ENCODE measurements at places on chromosomes 11 and 22. TPM values are rescaled to one million over a fixed set of nuclear protein-coding genes. Genes with fewer than 3 reads are reported as not detected.

The OR52E5 gene
- not detected for total RNA-seq

The INPP5J gene
- 19.8 TPM for total RNA-seq

The OR5J2 gene
- not detected for total RNA-seq

The KRTAP5-2 gene
- not detected for total RNA-seq

- no peak for DNase-seq
Observed at GRCh38 chr11:110072930-110073329, 20.3 kb upstream of the ZC3H12C start.

The PRR33 gene
- total RNA-seq, result not detected

GRCh38 chr11:83349296-83349695 lies 63.1 kb upstream of the CCDC90B start:
- no peak for DNase-seq

The RAG2 gene
- not detected for total RNA-seq

The TMEM45B gene
- 0.18 TPM for total RNA-seq

DNA sequence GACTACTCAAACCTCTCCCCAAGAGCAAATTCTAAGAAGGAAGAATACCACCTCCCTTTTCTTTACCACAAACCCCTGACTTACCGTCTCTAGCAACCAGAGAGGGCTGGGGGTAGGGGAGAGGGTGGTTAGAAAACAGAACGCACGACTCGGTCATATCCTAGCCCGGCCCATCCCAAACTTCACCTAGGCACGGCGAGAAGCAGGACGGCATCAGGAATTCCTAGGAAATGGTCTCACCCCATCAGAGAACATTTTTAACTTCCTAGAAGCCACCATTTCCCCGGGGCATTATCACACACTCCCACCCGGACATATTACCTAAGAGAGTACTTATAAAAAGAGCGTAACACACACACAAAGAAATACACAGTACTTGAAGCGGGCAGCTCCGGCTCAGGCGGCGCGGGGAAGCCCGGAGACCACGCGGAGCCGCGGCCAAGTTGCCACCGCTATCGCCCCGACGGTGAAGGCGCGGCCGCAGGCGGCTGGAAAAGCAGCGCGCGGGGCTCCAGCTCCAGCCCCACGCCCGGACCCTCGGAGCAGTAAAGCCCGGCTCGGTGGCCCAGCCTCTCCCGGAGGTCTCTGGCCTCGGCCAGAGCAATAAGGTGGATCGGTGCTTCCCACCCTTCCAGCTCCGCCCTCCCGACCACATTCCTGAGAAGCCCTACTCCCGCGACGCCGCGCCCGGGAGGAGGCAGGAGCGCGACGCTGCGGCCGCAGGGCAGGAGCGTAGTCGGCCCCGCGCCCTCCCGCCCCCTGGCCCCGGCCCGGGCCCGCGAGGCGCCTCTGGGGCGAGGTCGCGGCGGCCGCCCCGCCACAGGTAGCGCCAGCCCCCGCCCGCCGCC lies 878 bp downstream of the RRAS2 start:
- peak; percentile 76 for DNase-seq

The BAIAP2L2 gene
- 2.8 TPM for total RNA-seq

DNA sequence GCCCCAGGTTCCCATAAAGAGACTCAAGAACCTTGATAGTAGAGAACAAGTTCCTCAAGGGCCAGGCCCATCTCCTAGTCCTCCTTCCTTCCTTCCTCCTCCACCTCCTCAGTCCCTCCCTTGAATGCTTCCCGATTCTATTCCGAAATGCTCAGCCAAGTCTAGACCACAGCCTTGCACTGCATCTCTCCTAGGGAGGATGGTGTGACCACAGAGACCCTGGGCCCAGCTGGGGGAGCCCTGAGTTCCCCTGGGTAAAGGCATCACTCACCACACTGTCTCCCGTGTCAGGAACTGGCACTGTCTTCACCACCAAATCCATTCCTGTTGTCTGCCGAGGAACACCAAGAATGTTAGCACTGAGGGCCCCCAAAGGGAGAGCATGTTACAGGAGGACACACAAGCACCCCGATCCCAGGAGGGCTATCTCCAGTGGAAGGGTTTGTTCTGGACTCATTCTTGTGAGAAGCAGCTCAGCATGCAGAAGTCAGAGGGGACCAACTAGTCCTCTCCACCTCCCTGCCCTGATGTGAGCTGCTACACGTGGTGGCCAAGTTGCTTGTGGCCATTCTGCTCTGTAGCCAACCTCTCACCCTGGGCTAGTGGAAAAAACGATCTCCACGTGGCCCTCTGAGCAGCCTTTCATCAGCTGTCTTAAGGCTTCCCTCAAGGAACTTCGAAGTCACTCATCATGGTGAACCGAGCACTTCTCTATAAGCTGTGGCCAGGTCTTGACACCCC lies 8.7 kb downstream of the IFT27 start:
- no peak for DNase-seq

The WNT7B gene
- total RNA-seq, result not detected

The CASP4 gene
- total RNA-seq, result not detected

The CD3E gene
- total RNA-seq, result not detected

The ROBO4 gene
- total RNA-seq, result 2.4 TPM

DNA sequence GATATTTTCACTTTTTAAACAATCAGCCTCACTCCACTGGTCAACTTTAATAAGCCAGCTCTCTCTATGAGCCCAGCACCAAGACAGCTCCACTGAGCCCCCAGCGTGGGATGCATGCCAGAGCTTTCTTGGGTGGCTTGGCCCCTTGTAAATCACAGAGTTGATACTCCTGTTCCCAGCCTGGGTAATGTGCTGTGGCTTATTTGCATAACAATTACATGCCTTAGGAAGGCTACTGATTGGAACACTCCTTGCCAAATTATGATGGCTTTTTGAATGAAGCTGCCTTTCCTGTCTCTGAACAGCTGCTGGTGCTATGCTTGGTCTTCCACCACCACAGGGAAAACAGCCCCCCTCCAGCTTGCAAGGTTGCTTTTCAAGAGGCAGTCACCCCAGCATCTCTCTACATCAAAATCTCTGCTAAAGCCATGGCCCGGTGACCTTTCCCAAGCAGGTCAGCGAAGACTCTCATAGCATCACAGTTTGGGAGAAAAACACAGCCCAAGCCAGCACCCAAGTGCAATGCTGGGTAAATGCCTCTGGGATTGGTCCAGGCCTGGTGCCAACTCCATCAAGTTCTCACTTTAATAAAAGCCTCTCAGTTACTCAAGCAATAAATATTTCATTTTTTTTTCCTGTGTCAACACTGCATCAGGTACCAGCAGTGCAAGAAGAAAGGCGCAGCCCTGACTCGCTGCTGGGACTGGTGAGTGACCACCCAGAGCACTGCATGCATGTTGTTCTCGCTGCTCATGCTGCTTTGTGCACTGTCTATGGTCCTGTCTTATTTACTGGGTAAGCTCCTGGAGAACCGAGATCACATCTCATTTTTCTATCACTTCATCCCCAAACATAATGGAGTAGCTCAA lies 549.3 kb downstream of the OPCML start:
- no peak for DNase-seq

- DNase-seq, result no peak
Observed at GRCh38 chr11:68989936-68990606, 9.3 kb upstream of the MRGPRD start.

The F2 gene
- 0.25 TPM for total RNA-seq

GRCh38 chr11:4610258-4610935 lies 2.4 kb upstream of the TRIM68 start:
- peak; percentile 59 for DNase-seq

The KCNJ1 gene
- total RNA-seq, result not detected

DNA sequence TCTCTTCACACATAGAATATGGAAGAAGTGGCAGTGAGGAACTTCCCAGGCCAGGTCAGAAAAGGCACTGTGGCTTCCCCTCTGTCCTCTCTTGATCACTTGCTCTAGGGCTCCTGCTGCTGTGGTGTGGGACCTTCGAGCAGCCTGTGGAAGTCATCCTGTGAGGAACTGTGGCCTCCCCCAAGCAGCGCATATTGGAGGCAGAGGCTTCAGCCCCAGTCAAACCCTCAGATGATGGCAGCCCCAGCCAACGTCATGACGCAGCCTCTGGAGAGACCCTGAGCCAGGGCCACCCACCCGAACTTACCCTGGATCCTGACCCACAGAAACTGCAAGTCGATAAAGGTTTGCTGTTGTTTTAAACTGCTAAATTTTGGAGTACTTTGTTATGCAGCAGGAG lies 444.9 kb downstream of the TBC1D22A start:
- DNase-seq, result no peak

- DNase-seq, result peak; percentile 52
Observed at GRCh38 chr11:62501432-62501891, 45.1 kb downstream of the AHNAK start.

- DNase-seq, result no peak
Observed at GRCh38 chr11:17392872-17393271, 4.4 kb upstream of the KCNJ11 start.

The OR52I1 gene
- not detected for total RNA-seq

The GLB1L3 gene
- total RNA-seq, result not detected

The FOSL1 gene
- 0.21 TPM for total RNA-seq

DNA sequence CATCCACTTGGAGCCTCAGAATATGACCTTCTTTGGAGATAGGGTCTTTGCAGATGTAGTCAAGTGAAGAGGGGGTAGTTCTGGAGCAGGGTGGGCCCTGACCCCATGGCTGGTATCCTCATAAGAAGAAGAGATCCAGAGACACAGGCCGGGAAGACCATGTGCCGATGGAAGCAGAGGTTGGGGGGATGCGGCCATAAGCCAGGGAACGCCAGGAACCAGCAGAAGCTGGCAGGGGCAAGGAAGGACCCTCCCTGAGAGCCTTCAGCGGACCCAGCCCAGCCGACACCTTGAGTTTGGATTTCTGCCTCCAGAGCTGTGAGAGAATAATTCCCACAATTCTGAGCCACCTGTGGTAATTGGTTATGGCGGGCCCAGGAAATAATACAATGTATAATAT lies 26.1 kb upstream of the SMIM38 start:
- no peak for DNase-seq

GRCh38 chr11:113974741-113975470 lies at the start of gene HTR3A:
HTR3A (plus strand) TSS chr11:113975108; CDS start chr11:113975326, 218 bp downstream.
- DNase-seq, result peak; percentile 52

DNA sequence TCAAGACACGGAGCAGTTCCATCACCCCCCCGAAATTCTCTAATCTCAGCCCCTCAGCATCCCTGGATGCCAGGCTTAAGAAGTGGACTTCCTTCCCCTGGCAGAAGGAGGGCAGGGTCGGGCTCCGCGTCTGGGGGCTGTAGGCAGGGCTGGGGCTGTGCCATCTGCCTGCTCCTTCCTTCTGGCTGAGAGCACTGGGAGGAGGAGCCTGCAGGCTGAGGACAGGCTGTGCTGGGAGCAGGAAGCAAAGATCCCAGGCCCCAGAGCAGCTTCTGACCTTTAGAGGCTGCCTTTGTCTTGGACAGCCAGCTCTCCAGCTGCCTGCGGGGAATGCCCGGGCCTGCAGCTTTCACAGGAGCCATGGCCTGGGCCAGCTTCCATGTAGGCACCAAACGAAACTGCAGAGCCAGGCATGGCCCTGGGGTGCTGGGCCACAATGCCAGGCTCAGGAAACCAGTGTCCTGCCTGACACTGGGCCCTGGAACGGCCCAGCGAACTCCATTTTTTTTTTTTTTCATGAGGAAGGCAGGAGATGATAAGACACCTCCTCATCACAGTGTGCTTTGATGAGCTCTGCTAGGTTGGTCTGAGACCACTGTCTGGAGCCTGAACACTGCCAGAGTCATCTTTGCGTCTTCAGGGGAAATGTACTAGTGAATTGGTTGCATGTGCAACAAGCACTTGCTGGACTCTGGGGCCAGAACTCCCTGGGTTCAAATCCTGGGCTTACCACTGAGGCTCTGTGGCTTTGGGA lies 67.9 kb downstream of the MCM5 start:
- DNase-seq, result peak; percentile 75

The BTG4 gene
- not detected for total RNA-seq

DNA sequence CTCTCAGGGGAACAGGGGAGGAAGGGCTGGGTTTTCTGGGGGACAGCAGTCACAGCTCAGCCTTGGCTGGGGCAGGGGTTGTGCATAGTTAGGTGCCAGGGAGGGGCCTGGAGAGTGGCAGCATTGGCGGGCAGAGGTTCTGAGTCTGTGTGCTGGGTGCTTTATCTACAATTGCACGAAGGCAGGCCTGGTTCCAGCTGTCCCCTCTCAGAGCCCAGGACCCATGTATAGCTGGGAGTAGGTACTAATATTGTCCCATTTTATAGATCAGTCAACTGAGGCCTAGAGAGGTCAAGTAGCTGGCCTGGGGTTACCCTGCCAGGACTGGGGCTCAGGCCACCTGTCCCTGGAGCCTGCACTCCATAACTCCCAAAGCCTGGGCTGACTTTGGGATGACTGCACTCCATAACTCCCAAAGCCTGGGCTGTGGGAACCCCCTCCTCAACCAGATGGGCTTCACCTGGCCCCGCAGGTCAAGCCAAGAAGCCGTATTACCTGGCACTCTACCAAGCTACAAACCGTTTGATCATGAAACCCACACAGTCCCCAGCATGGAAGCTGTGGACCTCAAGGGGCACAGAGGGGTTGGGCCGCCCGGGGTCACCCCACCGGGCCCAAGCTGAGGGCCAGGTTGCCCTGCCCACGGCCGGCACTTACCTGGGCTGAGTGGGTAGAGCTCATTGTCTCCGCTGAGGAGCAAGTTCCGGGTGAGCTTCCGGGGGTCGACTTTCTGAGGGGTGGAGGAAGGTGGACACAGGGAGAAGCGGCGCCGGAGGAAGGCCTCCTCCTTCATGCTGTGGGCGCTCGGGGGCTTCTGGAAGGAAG lies 36.5 kb downstream of the OSBPL5 start:
- DNase-seq, result no peak

GRCh38 chr11:11047851-11048610 lies 190.2 kb upstream of the ZBED5 start:
- no peak for DNase-seq

DNA sequence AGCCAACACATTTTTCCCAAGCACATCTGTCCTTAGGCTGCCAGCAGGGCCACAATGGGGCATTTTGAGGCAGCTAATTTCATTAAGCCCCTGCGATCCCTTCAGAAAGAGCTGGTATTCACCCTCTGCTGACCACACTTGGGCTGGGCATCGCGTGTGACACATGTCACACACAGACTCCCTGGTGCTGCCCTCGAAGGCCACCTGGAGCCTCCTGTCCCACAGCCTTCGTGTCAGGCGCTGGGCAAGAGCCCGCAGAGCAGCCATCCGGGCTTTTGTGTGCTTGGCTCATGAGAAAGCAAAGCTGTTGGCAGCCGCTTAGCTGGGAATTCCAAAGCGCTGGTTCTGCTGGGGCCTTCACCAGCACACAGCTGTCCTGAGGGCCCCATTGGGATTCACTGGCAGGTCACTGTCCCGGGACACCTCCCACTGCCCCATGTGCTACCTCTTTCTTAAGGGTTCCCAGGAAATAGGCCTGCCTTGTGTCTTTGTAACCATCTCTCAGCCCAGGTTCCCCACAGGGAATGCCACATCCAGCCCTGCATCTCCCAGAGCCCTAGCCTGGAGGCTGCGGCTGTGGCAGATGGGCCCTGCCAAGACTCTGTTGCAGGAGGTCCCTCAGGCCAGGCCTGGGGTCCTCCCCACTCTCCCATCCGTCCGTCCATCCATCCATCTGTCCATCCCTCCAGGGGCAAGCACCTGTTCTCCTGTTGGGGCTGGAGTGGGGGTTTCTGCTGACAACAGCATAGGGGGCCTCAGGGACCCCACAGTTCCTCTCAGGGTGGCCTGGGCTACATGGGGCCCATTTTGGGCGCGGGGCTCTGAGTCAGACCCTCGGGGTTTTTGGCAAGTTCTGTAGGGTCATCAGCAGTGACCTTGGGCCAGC lies 4.9 kb downstream of the CLDN5 start:
- no peak for DNase-seq

The SLC22A25 gene
- not detected for total RNA-seq

GRCh38 chr11:33187998-33188722 lies 26.9 kb upstream of the CSTF3 start:
- DNase-seq, result no peak

- no peak for DNase-seq
Observed at GRCh38 chr22:27431896-27432295, 369.7 kb downstream of the MN1 start.

- peak; percentile 96 for DNase-seq
Observed at GRCh38 chr11:117143871-117144476, at the start of gene PAFAH1B2. PAFAH1B2 (plus strand) TSS chr11:117144287; CDS start chr11:117152448, 8,161 bp downstream.

GRCh38 chr11:19059833-19060232 lies 684 bp downstream of the MRGPRX2 start:
- DNase-seq, result no peak
